Stomach (tissue), 19 donors: ENCODE measurements at places on chromosomes 4 and X.
A peak's percentile ranks its signal among the peaks of the same experiment; 100 is the strongest.

DNA sequence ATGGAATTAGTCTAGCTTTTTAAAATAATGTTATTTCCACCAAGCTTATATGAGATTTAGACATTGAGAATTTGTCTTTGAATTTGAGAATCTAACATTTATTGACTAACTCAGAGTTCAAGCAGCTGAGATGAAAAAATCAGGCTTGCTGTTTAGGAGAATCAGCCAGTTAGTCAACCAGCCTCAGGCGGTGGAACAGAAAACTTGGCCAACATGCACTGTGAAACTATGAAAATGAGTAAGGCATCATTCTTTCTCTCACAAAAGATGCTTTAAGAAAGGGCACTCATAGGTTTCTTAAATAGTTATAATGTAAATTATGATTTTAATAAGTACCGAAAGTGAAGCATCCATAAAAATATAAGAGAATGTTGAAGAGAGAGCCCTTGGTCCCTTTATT lies 84.2 kb downstream of the NFKB1 start:
- DNase-seq, result no peak

DNA sequence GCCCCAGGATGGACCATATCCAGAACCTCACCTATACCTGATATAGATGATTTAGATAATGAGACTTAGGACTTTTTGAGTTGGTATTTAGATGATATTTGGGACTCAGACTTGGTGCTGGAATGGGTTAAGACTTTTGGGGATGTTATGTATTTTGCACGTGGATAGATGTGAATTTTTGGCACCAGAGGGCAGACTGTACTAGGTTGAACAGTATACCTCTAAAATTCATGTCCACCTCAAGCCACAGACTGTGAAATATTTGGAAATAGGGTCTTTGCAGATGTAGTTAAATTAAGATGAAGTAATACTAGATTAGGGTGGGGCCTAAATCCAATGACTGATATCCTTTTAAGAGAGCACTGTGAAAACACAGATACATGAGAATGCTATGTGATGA lies 15.6 kb downstream of the RBM41 start:
- DNase-seq, result peak; percentile 4

GRCh38 chr4:74189331-74190043 lies 31.6 kb downstream of the MTHFD2L start:
- DNase-seq, result peak; percentile 83

GRCh38 chr4:112509243-112510141 lies 6.5 kb downstream of the NEUROG2 start:
- peak; percentile 44 for DNase-seq

DNA sequence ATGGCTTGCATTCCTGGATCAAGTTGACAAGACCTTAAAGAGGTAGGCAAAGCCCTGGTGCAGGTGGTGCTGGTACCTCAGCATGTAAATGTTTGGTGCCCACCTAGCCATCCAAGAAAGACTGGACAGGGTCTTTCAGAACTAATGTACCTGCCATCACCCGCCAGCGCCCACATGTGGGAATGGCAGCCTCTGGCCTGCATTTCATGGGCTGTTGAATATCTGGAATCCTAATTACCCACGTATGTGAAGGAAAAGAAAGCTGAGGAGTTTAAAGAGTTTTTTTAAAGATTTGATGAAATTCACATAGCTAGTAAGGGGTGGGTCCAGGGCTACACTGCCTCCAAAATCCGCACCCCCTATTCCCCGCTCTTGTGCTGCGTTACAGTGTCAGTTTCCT lies 8.6 kb upstream of the CCDC149 start:
- no peak for DNase-seq

GRCh38 chr4:109962401-109962800 lies 49.7 kb downstream of the EGF start:
- DNase-seq, result no peak

DNA sequence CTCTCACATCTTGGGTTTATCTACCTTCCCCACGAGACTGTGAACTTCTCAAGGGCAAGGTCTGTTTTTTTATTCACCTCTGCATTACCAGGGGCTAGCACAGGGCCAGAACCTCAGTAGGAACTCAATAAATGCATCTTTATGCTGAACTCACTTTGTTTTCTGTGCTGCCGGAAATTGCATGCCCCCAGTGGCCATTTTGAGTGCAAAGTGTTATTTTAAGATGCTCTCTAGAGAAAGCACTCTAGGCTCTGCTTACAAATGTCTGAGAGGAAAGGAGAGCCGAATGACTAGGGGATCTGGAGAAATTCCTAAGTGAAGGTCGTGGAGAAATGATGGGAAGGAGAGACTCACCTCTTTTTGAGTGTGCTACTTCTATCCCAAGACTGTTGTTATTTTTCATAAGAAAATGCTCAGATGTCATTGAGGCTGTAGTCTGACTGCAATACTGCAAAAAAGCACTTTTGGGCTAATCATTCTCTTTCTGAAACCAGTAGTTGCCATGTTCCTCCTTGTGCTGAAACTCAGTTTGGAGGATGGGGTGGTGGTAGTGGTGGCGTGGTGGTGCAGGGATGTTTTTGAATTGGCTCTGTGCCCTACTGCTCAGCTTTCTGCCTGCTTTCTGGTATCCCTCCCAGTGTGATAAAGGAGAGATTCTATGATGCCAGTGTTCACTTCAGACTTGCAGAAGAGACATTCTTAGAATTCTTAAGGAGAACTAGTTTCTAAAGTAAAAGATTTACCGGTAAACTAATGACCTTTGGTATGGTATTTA lies 41.3 kb downstream of the DOCK11 start:
- DNase-seq, result no peak

- peak; percentile 66 for DNase-seq
Measured at GRCh38 chr4:28225050-28225449, 1364.4 kb downstream of the STIM2 start.

DNA sequence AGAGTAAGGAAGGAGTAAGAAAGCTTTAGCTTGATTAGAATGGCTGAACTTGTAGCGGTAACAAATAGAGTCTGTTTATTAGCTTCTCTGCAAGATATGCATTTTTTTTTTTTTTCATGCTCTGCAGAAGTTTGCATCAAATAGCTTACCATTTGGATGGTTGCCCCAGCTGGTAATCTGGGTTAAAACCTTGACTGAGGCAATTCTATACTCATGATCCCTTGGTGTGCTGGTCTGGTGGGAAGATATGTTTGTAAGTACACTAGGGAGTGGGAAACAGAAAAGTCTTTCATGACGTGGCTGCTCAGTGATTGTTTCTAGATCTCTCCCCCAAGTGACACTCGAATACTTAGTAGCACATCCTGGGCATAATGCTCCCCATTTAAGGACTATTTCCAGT lies 32.1 kb downstream of the SEPTIN11 start:
- no peak for DNase-seq

DNA sequence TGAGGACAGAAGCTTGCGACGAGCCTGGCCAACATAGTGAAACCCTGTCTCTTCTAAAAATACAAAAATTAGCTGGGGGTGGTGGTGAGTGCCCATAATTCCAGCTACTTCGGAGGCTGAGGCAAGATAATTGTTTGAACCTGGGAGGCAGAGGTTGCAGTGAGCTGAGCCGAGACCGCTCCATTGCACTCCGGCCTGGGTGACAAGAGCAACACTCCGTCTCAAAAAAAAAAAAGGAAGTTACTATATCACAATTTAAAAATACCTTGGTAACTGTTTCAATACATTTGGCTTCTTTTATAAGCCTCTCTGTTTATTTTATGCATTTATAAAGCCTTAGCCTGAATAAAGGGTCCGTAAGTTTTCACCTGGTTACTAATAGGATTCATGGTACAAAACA lies 46.6 kb upstream of the CHRNA9 start:
- DNase-seq, result no peak

- no peak for DNase-seq
Measured at GRCh38 chrX:93177930-93178329, 495.4 kb downstream of the NAP1L3 start.

DNA sequence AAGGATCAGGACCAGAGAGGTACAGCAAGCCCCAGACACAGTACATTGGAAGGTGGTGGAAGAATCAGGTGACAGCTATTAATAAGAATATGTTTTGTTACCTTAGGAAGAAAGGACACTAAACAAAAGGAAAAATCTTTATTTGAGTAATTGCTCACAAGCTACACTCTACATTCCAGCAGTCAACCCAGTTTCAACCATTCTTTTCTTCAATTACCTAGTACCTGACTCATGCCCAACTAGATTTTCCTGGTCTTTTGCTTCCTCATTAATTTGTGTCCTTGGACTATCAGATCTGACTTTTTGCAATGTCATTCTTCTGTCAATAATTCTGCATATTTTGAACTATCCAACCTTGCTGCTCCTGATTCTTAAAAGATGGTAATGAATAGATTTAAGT lies 22.5 kb upstream of the GLRA2 start:
- DNase-seq, result no peak

GRCh38 chr4:118354913-118355312 lies 2.1 kb upstream of the PRSS12 start:
- no peak for DNase-seq

GRCh38 chrX:12434493-12434892 lies 296.2 kb downstream of the FRMPD4 start:
- no peak for DNase-seq

GRCh38 chr4:71473541-71474240 lies 134.9 kb downstream of the SLC4A4 start:
- no peak for DNase-seq

GRCh38 chr4:36235306-36235705 lies 9.0 kb downstream of the ARAP2 start:
- DNase-seq, result no peak

DNA sequence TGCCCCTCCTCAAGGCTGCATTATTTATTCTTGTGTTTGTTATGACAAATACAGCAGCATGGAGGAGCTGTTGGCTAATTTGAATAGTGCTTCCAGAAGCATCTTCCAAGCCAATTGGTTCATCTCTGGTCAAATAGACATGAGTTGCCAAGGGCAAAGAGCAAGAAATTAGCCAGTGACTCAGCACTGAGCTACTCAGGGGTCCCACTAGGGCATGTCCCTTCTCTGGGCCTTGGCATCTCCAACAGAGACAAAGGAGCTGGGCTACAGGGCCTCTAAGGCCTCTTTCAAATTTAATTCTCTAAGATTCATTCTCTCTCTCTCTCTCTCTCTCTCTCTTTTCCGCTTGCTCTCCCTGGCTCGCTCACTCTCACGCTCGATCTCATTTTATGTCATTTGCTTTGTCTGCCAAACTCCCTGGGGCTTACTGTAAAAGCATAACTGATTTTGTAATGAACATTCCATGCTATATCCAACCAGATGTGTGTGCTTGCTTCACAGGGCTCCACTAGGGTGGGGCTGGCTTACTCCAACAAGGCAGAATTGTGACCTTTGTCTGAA lies 86.7 kb upstream of the MAGEA4 start:
- DNase-seq, result peak; percentile 44

- no peak for DNase-seq
Measured at GRCh38 chrX:153449368-153450113, 3.7 kb upstream of the TREX2 start.

DNA sequence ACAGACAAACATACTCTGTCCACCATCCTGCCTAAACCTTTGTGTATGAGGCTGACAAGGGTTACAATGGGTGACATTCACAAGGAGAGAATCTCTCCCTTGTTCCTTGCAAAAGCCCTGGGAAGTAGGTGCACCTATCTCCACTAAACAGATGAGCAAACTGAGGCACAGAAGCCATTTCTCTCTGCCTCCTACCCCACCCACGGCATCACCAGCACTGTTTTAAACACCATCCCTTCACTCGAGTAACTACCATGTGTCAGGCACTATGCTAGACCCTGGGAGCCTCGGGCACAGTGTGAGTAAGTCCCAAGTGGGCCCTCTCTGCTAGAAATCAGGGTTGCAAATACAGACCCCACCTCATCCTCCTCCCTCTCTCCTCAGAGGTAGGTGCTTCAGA lies 899 bp downstream of the LYAR start:
- no peak for DNase-seq
